SJSA1 (cell line): ENCODE measurements at places on chromosomes 7 and 10. TPM values are rescaled to one million over a fixed set of nuclear protein-coding genes. Genes with fewer than 3 reads are reported as not detected.

CLDN15 gene
- 0.72 and 2.1 TPM in 2 replicates for total RNA-seq

PLAC9 gene
- total RNA-seq: not detected in 2 replicates

PTPN20 gene
- total RNA-seq: not detected in 2 replicates

DPP6 gene
- not detected in 2 replicates for total RNA-seq

CREB5 gene
- 1.00 and 6.0 TPM in 2 replicates for total RNA-seq

SLC26A4 gene
- total RNA-seq: 0.22 and 0.24 TPM in 2 replicates

SFRP4 gene
- 0.13 TPM in 1 of 2 replicates, not detected in the other for total RNA-seq

FAM25C gene
- total RNA-seq: not detected in 2 replicates
